ENCODE measurements at places on chromosomes 16 and 17.

- no peak for DNase-seq
These were observed 348.1 kb downstream of the FOXL1 start for GRCh38 chr16:86926181-86927094.

- no peak for DNase-seq
These were observed 28.7 kb downstream of the ACSF3 start for GRCh38 chr16:89122322-89122851.

- no peak for DNase-seq
These were observed 8.7 kb upstream of the MEAK7 start for GRCh38 chr16:84513123-84513522.

GRCh38 chr16:89999831-90000574 lies 19.3 kb downstream of the DBNDD1 start:
- DNase-seq, result no peak

DNA sequence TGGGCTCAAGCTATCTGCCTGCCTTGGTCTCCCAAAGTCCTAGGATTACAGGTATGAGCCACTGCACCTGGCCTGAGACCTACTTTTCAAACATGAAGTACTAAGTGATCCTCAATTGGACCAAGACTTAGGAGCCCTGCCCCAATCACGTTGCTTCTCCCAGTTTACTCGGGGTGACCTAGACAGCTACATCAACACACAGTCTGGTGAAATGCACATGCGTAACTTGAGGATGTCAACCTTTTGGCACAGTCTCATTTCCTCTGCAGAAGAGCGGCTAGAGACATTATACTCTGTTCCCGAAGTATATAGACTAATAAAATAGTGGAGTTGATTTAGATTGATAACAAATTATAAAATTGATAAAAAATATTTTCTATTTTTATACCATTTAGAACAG lies 17.1 kb downstream of the FTO start:
- no peak for DNase-seq

- DNase-seq, result no peak
These were observed 913 bp upstream of the PRR14 start for GRCh38 chr16:30649725-30650368.

- no peak for DNase-seq
These were observed 491 bp downstream of the USP7 start for GRCh38 chr16:8963010-8963820.
